ENCODE measurements at places on chromosomes 4 and X.

DNA sequence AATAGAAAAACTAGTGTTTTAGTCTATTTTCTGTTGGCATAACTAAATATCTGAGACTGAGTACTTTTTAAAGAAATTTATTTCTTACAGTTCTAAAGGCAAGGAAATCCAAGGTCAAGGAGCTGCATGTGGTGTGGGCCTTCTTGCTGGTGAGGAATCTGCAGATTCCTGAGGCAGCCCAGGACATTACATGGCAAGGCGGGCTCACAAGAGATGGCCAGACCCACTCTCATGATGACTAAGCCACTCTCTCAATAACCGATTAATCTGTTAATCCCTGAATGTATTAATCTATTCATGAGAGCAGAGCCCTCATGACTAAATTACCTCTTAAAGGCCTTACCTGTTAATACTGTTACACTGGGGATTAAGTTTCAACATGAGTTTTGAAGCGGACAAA lies 340.8 kb downstream of the GRXCR1 start:
- no peak for DNase-seq

GRCh38 chr4:80189956-80190677 lies 7.2 kb upstream of the PRDM8 start:
- no peak for DNase-seq

GRCh38 chr4:62023633-62024032 lies 823.5 kb downstream of the ADGRL3 start:
- DNase-seq = no peak

DNA sequence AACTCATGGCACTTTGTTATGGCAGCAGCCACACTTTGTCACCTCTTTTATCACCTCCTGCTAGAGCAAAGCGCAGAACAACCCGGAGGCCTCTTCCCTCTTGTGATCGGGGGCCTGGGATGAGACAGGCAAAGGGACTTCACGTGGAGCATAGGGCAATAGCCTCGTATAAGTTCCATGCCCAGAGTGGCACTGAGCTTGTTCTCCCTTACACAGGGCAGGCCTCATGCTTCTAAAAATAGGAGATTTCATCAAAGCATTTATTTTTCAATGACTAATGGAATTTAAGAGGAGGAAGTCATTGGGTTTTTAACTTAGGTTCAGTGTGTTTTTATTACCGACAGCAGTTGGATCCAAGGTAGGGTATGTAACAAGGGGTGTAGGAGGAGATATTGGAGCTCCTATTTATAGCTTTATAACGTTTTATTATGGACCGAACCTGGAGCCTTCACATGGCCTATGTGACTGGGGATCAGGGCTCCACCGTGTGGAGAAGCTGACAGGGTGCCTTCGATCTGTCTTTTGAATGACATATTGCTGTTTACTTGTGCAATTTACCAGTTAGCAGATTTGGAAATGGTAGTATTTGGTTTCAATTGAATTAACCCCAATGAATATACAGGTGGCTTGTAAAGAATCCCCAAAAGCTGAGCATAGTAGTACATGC lies 93.8 kb downstream of the SLC2A9 start:
- peak; percentile 26 for DNase-seq

GRCh38 chr4:123921339-123921738 lies 524.7 kb downstream of the SPRY1 start:
- DNase-seq = no peak

- no peak for DNase-seq
Observed at GRCh38 chr4:118213101-118213500, 139.7 kb downstream of the PRSS12 start.

DNA sequence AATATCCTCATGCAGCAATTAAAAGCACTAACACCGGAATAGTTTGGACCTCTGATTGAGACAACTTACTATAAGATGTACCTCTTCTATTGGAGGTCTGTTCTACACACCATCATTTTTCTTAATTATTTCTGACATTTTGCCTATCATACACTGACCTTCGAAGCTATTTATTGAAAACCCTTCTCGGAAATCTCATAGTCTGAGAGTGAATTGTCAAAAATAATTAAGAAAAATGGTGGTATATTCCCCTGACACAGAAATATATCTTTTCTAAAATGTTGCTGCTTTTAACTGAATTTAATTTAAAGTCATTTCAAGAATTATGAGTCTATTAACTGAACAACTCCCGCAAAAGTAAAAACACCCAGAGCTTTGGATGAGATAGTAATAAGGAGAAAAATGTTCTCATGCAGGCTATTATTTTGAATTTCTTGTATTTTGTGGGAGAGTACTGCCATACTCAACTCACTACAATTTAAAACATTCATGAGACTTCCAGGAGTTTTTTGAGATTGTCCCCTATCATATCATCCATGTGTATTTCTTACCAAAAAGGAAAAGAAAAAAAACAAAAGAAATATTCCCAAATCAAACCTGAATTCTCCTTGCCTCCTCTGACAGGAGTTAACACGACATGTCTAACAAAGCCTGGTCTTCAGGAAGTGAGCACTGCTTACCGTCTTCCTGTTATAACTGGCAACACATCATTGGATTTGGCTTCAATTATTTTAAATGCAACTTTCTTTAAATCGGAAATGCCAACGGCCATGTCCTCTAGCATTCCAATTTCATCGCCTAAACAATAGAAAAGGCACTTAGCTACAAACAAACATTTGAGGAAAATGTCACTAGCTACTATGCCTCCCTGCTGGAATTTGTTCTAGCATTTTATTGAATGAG lies 485.3 kb downstream of the IL15 start:
- DNase-seq = no peak

GRCh38 chr4:115274545-115274944 lies 161.1 kb upstream of the NDST4 start:
- DNase-seq = no peak

- no peak for DNase-seq
Observed at GRCh38 chr4:11312389-11312788, 116.3 kb downstream of the HS3ST1 start.

Data from NCI-H2081 (cell line).